ENCODE measurements at places on chromosomes 6 and 20. TPM values are rescaled to one million over a fixed set of nuclear protein-coding genes. Genes with fewer than 3 reads are reported as not detected.

DNA sequence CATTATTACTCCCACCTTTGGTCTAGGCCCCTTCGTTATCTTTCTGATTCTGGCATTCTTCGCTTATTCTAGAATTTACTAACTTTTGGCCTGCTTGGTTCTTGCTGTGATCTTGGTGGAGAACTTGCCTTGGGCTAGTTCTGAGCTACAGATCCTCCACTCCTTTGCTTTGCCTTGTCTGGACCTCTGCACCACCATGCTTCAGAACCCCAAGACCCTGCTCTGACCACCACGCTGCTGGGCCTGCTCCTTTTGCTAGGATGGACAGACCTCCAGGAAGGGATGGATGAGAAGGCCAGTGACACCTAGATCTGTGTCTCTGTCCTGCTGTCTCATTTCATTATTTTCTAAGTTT is 30.4 kb upstream of the CCN2 start:
- no peak for DNase-seq

- no peak for DNase-seq
Measured at GRCh38 chr6:90722648-90723047, 135.8 kb upstream of the MAP3K7 start.

GRCh38 chr20:4999788-5000187 is 1.5 kb downstream of the SLC23A2 start:
- no peak for DNase-seq

RAET1L gene
- total RNA-seq: not detected

- DNase-seq: no peak
Measured at GRCh38 chr6:121520337-121521163, 85.1 kb downstream of the GJA1 start.

- DNase-seq: no peak
Measured at GRCh38 chr20:48744515-48744914, 83.3 kb downstream of the PREX1 start.

NDUFAF4 gene
- total RNA-seq: 51.8 TPM

- DNase-seq: no peak
Measured at GRCh38 chr6:32475392-32476206, 35.9 kb downstream of the HLA-DRA start.

ALDH5A1 gene
- total RNA-seq: 42.4 TPM

GRCh38 chr20:18904192-18904591 is 90.6 kb downstream of the SCP2D1 start:
- DNase-seq: peak; percentile 28

PPDPF gene
- total RNA-seq: 634 TPM

TBC1D32 gene
- 3.4 TPM for total RNA-seq

CTCFL gene
- total RNA-seq: not detected
